ENCODE measurements at places on chromosomes 11 and 22. TPM values are rescaled to one million over a fixed set of nuclear protein-coding genes. Genes with fewer than 3 reads are reported as not detected.
A peak's percentile ranks its signal among the peaks of the same experiment; 100 is the strongest.

- no peak for DNase-seq
Measured at GRCh38 chr11:8229299-8230177, 34.1 kb downstream of the LMO1 start.

OR8D4 gene
- total RNA-seq = not detected

- no peak for DNase-seq
Measured at GRCh38 chr22:44449061-44449682, 48.9 kb downstream of the RTL6 start.

GRCh38 chr22:19523240-19524169, 705 bp downstream of the CLDN5 start:
- DNase-seq = peak; percentile 24

- DNase-seq = no peak
Measured at GRCh38 chr11:119111361-119111925, 4.3 kb downstream of the C2CD2L start.

DNAJC4 gene
- total RNA-seq = 18.4 TPM

GRCh38 chr11:34843271-34843670, 72.9 kb downstream of the APIP start:
- DNase-seq = no peak

GRCh38 chr11:77202941-77203900, 75.2 kb downstream of the MYO7A start:
- DNase-seq = no peak

DNA sequence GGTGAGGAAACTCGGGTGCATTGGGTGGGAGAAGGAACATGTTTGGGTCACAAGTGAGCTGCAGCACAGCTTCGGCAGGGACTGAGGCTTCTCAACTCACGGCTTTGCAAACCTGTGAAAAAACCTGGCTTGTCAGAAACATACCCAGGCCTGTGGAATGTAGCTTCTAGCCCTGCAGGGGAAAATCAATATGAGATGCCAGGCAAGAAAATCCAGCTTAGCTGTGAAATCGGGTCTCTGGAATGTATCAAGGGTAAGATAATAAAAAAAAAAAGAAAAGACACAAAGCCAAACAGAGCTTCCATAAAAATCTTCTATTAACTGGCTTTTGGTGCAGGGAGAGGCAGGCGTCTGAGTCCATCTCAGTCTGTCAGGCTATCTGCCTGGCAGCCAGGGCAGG, 28.5 kb downstream of the UQCR10 start:
- no peak for DNase-seq

GRCh38 chr22:25828422-25828821, 86.4 kb downstream of the MYO18B start:
- DNase-seq = no peak

MICAL2 gene
- 619 TPM for total RNA-seq

XNDC1N gene
- total RNA-seq = 21.5 TPM

DNA sequence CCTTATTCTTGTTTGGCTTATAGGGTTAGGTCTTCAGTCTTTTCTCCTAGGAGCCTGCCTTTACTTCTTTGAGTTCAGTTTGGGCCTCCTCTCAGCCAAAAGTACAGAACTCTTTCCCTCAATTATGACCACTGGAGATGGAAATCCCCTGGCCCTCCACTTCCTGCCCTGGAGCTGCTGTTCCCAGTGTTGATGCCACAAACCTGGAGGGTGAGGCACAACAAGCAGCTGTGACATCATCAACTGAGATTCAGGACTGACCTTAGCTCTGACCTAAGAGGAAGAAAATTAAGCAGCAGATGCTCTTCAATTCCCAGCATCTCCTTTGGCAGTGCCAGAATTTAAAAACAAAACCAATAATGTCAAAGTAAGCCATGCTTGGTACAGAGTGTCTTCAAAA, 3.0 kb downstream of the ABTB2 start:
- no peak for DNase-seq

GRCh38 chr22:22043296-22044078, 60.9 kb upstream of the TOP3B start:
- no peak for DNase-seq

MRPL48 gene
- total RNA-seq = 55.0 TPM

DNA sequence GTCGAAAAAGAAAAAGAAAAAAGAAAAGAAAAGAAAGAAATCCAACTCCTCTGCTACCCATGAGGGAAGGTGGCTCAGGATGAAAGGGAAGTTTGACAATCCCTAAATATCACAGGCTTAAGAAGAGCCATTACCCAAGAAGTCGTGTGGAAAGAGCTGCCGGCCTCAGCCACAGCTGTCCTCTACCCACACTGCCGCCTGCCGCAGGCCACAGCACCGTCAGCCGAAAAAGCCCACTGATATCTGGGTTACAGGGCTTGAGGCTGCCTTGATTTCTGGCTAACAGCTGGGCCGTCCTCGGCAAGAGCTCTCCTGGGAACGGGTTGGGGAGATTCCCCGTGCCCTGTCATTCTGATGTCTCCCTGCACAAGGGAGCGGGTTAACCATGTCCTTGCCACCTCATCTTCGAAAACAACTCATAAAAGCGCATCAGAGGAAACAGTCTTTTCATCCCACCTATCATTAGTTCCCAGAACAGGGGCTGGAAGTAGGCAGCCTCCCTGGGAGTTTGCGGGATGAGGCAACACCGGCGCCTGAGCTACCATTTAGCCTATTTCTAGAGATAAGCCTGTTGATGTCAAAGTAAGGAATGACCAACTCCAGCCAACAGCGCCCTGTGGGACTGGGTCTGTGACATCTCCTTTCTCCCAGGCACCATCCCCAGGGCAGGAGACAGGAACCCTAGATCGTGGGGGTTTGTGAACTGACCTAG, 21.8 kb upstream of the SNX32 start:
- no peak for DNase-seq

INS gene
- total RNA-seq = not detected

DNA sequence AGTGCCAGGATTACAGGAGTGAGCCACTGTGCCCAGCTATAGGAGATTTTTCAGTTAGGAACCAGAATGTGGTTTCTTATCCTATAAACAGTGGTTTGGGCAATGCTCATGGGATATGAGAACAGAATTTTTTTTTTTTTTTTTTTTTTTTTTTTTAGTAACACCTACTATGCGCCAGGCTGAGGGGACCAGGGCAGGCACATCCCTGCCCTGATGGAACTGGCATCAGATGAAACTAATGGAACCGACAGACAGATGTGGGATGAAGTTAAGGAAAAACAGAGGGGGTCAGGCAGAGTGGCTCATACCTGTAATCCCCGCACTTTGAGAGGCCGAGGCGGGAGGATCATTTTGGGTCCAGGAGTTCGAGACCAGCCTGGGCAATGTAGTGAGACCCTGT, 4.9 kb downstream of the SEC14L4 start:
- DNase-seq = no peak

GRCh38 chr22:31728857-31729256, 21.1 kb downstream of the PRR14L start:
- no peak for DNase-seq

- DNase-seq = no peak
Measured at GRCh38 chr11:15780382-15780781, 576.0 kb downstream of the SOX6 start.

DNA sequence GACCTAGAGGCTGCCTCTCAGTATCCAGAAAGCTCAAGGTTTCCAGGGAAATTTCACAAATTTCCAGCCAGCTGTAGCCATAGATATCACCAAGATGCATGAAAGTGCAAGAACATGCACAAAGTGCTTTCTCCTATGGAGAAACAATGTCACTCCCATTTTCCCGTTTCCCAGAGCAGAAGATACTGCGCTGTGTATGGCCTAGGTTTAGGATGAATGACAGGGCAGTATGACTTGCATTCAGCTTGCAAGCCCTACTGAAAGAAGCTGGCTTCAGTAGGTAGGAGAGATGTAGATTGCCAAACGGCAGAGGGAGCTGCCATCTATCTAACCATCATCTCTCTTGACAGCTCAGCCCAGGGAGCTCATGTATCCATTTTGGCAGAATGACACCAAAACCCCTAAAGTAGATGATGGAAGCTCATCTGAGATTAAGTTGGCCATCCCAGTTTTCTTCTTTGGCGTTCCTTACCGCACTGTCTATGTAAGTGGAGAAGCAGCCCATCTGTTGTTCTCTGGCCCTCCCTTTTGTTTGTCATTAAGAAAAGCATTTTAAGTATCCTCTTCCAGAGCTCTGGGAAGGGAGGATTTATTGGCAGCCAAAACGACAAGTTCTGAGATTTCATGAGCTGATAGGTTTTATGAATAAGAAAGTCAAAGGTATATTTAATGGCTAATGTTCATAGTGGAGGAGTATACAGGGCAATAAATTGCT, 4.6 kb downstream of the TECTA start:
- no peak for DNase-seq

DNA sequence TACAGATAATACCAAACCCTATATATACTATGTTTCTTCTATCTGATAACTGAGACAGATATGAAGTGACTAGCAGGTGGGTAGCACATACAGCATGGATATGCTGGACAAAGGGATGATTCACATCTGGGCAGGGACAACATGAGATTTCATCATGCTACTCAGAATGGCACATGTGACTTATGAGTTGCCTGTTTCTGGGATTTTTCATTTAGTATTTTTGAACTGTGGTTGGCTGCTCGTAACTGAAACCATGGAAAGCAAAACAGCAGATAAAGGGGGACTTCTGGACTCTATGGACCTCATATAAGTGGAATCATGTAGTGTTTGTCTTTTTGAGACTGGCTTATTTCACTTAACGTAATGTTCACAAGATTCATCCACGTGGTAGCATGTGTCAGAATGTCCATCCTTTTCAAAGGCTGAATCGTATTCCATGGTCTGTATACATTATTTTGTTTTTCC, 883.0 kb downstream of the TBC1D22A start:
- no peak for DNase-seq

ANKRD49 gene
- 20.0 TPM for total RNA-seq

KCNQ1 gene
- total RNA-seq = 5.3 TPM

NECTIN1 gene
- 5.4 TPM for total RNA-seq

GRCh38 chr11:122354025-122354697, 238.1 kb upstream of the BLID start:
- no peak for DNase-seq

- DNase-seq = no peak
Measured at GRCh38 chr11:27977031-27977430, 130.9 kb downstream of the KIF18A start.

GRCh38 chr11:68315171-68315920, 3.0 kb downstream of the LRP5 start:
- DNase-seq = no peak

GRCh38 chr22:24329453-24329852, 58.8 kb downstream of the SPECC1L start:
- DNase-seq = no peak

FZD4 gene
- not detected for total RNA-seq

HBE1 gene
- not detected for total RNA-seq

GRCh38 chr11:44916801-44917385, 33.8 kb downstream of the TP53I11 start:
- no peak for DNase-seq

RAB3IL1 gene
- total RNA-seq = 0.24 TPM

IL17REL gene
- not detected for total RNA-seq

DNA sequence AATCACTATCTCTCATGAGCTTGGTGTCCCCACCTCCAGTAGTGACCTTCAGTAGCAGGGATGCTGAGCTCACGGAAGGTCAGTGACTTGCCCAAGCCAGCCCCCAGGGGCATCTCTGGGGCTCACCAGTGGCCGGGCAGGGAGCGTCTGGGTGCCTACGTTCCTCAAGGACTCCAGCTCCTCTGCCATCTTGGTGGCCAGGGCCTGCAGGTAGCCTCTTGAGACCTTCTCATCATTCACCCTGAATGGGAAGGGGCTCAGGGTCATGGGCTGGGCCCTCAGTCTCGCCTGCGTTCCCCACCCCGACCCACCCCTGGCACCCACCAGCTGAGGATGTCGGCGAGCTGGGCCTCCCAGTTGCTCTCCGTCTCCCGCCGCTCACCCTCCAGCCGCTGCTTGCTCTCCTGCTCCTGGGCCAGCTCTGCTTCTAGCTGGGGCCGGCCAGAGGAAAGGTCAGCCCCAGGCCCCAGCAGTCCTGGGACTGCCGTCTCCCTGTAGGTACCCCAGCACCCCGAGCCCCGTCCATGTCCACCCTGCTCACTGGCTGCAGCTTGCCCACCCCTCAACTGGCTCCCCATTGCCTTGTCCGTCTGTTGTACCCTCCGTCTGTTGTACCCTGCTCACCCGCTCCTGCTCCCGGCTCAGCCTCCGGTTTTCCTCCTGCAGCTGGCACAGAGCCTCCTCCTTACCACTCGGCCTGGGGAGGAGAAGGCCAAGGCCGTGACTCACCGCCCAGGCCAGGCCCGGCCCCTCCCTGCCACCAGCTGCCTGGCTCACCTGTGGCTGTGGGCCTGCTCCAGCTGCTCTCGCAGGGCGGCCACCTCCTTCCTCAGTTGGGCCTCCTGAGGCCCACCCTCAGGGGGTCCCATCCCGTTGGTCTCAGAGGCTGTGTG, 9.5 kb downstream of the CDC42BPG start:
- DNase-seq = no peak

GRCh38 chr22:23393721-23394320, 186.3 kb downstream of the IGLL1 start:
- DNase-seq = no peak

DNA sequence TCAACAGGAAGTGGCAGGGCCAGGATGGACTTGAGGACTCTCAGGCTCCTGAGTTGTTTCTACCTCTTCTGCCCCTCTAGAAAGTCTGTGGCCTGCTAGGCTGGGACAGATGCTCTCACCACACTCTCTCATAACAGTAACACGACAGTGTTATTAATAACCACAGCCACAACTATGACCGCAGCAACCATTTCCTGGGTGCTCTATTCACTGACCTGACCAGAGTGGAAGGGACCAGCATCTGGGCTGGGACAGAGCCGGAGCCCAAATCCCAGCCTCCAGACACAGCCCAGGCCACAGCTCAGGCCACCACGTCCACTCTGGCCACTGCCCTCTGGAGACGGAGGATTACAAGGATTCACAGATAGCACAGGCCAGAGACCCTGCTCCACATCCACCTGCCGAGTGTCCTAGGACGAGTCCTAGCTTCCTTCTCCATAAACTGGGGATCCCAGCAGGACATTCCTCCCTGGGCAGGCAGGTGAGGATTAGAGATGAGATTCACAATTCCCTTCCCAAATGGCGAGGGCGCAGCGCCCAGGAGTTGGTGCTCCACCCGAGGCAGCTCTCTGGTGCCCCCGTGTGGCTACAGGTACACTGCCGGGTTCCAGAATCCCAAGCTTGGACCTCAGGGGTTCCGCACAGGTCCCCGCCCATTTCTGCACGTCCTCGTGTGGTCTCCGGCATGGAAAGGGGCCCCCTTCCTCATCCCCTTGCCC, 7.1 kb downstream of the PNPLA5 start:
- DNase-seq = peak; percentile 10

DNA sequence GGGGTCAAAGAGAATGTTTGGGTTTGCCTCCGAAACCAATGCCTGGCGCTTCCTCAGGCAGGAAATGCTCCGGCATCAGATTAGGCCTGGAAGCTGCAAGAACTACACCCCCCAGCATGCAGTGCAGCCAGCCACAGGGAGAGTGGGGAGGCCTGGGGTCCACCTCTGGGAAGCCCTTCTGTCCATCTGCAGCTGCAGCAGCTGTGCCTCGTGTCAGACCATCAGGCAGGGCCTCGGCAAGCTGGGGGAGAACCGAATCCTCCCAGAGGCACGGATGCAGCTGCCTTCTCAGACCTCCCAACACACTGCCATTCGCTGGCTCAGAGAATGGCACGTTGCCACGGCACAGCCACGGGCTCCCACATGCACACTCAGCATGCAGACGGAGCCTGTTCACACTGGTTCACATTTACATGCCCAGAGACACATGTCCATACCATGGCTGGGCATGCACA, 57.4 kb downstream of the NECTIN1 start:
- DNase-seq = no peak

- DNase-seq = no peak
Measured at GRCh38 chr22:20554824-20555223, 47.4 kb downstream of the MED15 start.
